Smooth muscle cell of the brain vasculature (primary cell): ENCODE measurements at places on chromosomes 1 and 21.

GRCh38 chr1:58468612-58469011 lies 77.9 kb downstream of the OMA1 start:
- no peak for DNase-seq

GRCh38 chr1:72936942-72937341 lies 654.6 kb upstream of the NEGR1 start:
- no peak for DNase-seq

DNA sequence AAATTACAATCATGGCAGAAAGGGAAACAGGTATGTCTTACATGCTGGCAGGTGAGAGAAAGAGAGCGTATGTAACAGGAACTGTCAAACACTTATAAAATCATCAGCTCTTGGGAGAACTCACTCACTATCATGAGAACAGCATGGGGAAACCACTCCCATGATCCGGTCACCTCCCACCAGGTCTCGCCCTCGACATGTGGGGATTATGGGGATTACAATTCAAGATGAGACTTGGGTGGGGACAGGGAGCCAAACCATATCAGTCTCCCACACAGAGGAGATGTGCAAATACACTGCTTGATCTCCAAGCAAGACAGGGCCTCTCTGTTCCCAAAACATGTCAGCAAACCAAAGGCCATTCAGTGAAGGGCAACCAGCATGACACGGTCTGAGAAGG lies 27.4 kb downstream of the LMX1A start:
- DNase-seq = no peak

GRCh38 chr1:226638608-226639007 lies 90.0 kb downstream of the STUM start:
- DNase-seq = no peak

DNA sequence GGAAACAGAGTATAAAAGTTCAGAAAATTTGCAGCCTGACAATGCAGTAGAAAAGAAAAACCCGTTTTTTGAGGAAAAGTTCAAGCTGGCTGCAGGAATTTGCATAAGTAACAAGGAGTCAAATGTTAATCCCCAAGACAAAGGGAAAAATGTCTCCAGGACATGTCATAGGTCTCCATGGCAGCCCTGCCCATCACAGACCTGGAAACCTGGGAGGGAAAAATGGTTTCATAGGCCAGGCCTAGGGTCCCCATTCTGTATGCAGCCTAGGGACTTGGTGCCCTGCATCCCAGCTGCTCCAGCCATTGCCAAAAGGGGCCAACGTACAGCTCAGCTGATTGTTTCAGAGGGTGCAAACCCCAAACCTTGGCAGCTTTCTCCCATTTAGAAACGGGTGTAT lies 3.6 kb upstream of the KCNT2 start:
- DNase-seq = no peak

GRCh38 chr1:221708987-221709386 lies 32.9 kb downstream of the DUSP10 start:
- no peak for DNase-seq

DNA sequence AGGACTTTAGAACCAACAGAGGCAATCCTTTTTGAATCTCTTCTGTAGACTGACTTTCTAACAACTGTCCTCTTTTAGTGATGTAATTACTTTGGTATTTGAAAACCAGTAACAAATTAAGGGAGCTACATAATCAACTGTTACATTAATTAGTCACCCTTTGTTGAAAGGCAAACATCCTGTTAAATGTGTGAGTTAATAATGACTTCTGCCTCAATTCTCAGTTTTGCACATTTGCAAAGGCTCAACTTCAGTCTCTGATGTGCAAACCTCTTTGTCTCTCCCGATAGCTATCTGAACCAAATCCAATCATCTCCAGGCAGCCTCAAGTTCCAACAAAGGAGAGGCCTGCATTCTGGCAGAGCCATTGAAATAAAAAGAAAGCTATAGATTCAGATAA lies 135.4 kb upstream of the C8B start:
- DNase-seq = no peak

GRCh38 chr1:97913506-97914139 lies 7.2 kb downstream of the DPYD start:
- no peak for DNase-seq

GRCh38 chr1:3745590-3746381 lies 6.5 kb upstream of the CCDC27 start:
- DNase-seq = no peak

DNA sequence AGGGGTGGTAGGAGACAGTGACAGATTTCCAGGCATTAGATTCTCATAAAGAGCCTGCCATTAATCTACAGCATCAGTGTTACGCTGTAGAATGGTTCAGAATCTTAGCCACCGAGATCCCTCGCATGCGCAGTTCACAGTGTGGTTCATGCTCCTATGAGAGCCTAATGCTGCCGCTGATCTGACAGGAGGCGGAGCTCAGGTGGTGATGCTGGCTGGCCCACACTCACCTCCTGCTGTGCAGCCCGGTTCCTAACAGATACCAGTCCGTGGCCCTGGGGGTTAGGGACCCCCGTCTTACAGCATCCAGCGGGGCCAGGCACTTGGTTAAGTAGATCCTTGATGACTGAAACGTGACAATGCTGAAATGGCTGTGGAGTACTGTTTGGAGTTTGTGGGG lies 163.6 kb upstream of the C1orf21 start:
- no peak for DNase-seq

- no peak for DNase-seq
Observed at GRCh38 chr1:36520771-36521420, 38.2 kb upstream of the CSF3R start.

- no peak for DNase-seq
Observed at GRCh38 chr1:24113641-24114033, 1.7 kb upstream of the MYOM3 start.

DNA sequence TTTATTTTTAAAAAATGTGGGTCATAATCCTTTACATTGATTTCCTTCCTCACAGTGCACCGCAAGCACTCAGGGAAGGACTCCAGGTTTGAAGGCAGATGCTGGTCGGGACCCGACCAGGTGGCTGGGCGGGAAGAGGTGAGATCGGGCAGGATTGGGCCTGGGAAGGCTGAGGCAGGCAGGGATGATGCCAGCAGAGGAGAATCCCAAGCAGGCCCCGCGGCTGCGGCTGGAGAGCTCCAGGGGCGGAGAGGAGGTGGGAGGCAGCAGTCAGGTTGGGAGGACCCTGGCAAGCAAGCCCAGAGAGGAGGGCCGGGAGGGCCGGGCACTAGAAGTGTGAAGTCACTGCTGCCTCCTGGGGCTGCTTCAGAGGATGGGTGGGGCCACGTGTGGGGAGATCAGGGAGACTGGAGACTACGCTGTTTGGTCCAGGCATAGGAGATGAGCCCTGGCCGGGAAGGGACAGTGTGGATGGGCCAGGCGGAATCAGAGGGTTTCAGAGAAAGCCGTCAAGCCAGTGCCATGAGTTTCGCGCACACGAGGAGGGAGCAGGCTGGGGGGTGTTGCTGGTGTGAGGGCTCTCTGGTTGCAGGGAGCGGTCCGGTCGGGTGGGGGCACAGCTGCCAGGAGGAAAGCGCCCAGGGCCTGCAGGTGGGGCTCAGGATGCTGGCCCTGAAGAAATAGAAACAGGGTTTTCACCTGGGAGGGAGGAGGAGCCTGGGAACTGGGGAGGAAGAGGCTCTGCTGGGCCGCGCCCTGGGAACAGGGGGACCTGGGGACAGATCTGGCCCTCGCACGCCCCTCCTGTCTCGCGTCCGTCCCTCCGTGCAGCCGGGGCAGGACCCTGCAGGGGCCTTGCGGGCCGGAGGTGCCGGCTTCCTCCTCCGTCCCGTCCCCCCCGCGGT lies 888 bp upstream of the COL18A1 start:
- DNase-seq = no peak

DNA sequence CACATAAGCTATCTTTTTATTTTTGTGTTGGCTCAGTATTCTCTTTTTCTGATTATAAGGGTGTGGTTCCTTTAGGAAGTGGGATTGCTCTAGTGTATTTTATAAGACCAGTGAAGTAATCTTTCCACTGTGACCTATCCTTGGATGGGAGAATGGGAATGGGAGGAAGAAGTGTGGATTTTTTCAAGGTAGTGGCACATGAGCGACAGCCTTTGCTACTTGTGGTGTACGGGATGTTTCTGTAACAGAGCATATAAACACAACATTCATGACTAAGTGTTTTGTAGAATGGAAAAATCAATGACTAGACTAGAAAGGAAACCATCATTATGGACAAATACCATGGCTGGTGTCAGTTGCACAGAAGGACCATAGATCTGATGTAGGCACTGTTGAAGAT lies 209.6 kb downstream of the GIPC2 start:
- no peak for DNase-seq

- DNase-seq = no peak
Observed at GRCh38 chr21:15870819-15871218, 141.0 kb downstream of the USP25 start.

- DNase-seq = no peak
Observed at GRCh38 chr1:169107603-169108208, 1.2 kb downstream of the ATP1B1 start.

GRCh38 chr1:244383278-244383884 lies 68.3 kb downstream of the ADSS2 start:
- DNase-seq = no peak

DNA sequence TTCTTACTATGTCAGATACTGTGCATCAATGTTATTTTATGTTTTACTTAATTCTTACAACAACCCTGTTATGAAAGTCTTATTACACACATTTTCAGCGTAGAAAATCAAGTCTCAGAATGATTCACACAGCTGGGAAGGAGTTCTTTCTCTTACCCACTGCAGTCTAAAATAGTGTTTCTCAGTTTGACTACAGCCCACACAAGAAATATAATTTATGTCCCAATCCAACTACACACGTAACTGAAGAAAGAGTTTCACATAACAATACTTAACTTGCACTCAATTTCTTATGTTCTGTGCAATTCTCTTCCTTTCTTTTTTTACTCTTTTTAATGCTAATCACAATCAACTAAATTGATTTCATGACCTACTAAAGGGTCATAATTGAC lies 252.8 kb upstream of the ADGRL2 start:
- no peak for DNase-seq

- DNase-seq = no peak
Observed at GRCh38 chr1:220527279-220527907, 543 bp upstream of the MARK1 start.

DNA sequence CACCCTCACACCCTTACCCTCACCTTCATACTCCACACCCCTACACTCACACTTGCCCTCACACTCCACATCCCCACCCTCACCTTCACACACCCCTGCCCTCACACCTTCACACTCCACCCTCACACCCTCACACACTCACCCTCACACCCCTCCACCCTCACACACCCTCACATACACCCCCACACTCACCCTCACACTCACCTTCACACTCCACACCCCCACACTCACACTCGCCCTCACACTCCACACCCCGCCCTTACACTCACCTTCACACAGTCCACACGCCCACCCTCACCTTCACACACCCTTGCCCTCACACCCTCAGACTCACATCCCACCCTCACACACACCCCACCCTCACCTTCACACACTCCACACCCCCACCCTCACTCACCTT lies 43.6 kb upstream of the EDN2 start:
- no peak for DNase-seq

GRCh38 chr1:185974367-185975170 lies 240.4 kb downstream of the HMCN1 start:
- no peak for DNase-seq

GRCh38 chr1:182147136-182147820 lies 85.8 kb upstream of the ZNF648 start:
- no peak for DNase-seq

GRCh38 chr21:43676391-43676790 lies 17.0 kb downstream of the RRP1B start:
- no peak for DNase-seq

DNA sequence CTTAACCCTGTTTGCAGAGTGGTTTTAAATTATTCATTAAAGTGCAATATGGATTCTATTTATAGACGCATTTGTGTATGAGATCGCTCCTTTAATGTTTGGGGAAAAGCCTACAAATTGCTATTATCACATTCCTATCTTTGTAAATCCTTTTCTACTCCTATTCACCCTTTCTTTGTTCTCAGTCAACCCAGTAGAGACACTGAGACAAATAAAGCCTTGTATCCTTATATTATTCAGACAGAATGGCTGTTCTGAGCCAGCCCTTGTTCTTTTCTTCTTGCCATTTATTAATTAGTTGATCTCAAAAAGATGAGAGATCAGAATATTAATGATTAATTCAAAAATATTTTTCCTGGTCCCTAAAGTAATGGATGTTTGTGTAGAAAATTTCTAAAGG lies 8.4 kb downstream of the PCBP3 start:
- no peak for DNase-seq

GRCh38 chr1:205915354-205915990 lies 27.8 kb downstream of the SLC26A9 start:
- no peak for DNase-seq

GRCh38 chr1:204134103-204134502 lies 17.7 kb downstream of the ETNK2 start:
- DNase-seq = no peak

GRCh38 chr1:27000090-27000816 lies 6.8 kb downstream of the TRNP1 start:
- no peak for DNase-seq

DNA sequence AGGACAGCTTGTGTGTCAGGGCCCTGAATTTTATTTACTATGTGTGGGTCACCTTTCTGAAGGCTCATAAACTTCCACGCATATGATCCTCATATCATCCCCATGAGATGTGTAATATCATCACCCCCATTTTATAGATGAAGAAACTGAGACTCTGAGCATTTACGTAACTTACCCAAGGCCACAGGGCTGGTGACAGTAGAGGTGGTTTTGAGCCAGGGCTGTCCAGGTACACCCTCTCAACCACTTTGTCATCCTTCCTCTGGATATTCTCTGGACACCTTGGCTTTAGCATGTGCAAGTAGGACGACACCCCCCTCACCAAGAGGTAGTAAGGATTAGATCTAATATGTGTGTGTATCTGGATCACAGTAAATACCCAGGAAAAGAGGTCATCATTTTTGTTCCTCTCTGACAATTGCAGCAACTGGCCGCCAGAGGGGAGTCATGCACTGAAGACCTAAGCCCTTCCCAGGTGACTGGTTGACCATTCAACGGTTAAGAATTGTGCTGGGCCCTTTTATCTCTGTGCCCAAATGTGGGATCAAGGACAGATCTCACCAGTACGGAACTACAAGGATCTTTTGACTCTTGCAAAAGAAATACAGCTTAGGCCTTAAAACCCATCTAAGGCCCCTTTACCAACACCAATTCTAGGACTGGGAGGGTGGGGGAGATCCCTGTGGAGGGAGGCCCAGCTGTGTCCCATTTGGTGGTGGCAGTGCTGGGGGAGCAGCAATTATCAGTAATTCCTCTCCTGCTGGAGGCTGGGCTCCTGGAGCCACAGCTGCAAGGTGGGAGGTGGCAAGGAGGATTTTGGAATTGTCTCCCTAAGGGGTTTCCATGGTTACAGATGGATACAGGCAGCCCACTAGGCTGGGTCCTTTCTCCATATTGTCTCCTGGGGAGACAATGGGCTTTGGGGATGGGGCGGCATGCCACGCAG lies 13.7 kb upstream of the E2F2 start:
- DNase-seq = no peak

- DNase-seq = no peak
Observed at GRCh38 chr1:29280409-29281131, 44.2 kb downstream of the PTPRU start.
